ENCODE measurements at places on chromosomes 16 and 17.

- DNase-seq, result no peak
These were observed 172.8 kb upstream of the PSMD7 start for GRCh38 chr16:74123826-74124225.

DNA sequence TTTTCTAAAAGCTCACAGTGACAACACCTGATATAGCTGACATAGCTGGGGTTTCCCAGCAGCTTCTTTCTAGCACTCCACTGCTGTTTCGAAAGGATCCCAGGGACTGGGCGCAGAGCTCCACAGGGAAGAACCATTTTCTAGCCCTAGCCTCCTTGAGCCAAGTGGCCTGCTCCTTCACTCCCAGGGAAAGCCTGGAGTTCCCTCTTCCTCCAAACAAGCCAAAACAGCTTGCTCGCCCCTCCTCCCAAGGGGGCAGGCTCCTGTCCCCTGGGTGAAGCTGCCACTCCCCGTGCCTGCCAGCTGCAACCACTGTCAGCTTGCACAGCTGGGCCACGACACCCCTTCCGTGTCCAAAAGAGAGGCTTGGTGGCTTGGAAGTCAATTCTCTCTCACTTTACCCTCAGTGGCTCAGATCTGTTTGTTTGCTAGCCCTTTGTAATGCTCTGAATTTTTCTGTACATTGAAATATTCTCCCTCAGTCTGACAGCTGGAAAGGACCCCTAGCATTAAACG, 59.8 kb downstream of the CYTH1 start:
- DNase-seq, result peak; percentile 29

GRCh38 chr17:62664336-62665120, 37.1 kb downstream of the MRC2 start:
- no peak for DNase-seq

- no peak for DNase-seq
These were observed 22.3 kb downstream of the CDR2 start for GRCh38 chr16:22352140-22352539.

GRCh38 chr17:39225959-39226683, 376 bp upstream of the STAC2 start:
- DNase-seq, result peak; percentile 99

DNA sequence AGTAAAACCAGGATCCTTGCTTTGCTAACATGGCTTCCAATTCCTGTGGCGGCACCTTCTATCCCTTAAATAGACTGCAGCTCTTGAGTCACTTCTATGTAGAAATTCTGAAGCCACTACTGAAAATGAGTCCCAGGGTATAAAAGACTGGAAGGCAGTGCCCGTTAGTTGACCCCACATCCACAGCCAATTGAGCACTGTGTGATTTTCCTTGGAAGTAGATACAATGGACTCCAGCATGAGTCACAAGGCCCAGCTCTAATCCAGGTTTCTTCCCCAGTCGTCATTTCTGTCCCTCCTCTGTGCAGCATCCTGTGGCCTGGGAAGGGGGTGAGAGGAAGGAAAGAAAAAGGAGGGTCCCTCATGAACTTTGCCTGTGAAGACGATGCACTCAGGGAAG, 69.5 kb downstream of the HLF start:
- no peak for DNase-seq

DNA sequence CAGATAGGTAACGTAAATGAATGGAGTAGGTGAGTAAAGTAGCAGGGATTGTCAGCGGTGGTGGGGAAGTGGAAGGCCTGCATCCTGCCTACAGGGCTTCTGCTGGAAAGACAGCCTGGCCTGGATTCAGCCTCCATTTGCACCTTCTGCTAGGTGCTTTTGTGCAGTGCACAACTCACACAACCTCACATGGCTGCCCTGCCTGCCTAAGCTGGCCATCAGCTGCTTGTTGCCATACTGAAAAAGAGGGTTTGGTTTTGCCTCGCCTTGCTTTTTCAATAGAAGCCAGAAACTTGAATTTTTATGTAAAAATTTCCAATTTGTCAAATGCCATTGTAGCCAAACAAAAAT, 36.3 kb downstream of the SOST start:
- DNase-seq, result no peak

DNA sequence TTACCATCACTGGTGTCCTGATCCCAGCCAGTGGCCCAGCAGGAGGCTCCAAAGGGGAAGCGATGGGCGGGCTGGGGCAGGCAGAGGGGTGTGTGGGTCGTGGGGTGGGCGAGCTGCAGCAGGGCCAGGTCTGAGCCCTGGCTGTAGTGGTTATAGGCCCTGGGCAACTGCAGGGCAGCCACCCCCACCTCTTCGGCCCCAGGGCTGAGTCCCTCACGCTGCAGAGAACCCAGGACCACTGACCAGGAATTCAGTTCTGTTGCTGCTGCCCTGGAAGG, 2.2 kb downstream of the PRSS53 start:
- no peak for DNase-seq

- DNase-seq, result no peak
These were observed 3.2 kb downstream of the ACSF3 start for GRCh38 chr16:89096768-89097391.

DNA sequence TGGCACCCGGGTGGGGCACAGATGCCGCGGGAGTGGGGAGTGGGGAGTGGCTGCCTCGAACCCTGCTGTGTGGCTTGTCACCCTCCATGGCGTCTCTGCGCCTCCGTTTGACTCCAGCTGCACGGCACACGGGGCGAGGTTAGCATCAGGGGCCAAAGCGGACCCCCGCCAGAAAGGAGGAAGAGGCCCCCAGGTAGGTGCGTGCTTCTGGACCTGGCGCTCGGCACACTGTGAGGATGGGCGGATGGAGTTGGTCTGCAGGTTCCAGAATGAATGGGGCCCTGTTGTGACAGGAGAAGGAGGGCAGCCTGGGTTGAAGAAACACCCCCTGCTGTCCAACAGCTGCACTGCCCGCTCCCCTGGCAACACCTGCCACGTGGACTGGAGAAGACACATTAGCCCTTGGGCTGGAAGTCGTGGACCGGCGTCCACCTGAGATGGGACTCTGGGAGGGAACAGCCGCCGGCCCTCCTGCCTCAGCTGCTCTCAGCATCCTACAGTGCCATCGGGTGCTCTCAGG, 9.4 kb upstream of the FASN start:
- no peak for DNase-seq

- DNase-seq, result no peak
These were observed 12.7 kb upstream of the FOXN1 start for GRCh38 chr17:28493460-28493859.

GRCh38 chr16:89493776-89494175, 3.4 kb upstream of the ANKRD11 start:
- no peak for DNase-seq

DNA sequence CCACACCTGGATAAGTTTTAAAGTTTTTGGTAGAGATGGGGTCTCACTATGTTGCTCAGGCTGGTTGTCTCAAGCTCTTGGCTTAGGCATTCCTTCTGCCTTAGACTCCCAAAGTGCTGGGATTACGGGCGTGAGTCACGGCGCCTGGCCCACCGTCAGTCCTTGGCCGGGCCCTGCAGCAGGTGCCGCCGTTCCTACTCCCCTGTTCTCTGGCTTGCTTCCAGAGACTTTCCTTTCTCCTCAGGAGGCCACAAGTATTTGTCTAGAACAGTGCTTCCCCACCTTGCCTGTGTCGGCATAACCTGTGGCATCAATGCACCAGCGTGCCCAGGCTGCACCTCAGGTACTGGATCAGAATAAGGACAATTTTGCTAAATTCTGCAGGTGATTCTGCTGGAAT, 3.0 kb upstream of the MGAT5B start:
- DNase-seq, result no peak

DNA sequence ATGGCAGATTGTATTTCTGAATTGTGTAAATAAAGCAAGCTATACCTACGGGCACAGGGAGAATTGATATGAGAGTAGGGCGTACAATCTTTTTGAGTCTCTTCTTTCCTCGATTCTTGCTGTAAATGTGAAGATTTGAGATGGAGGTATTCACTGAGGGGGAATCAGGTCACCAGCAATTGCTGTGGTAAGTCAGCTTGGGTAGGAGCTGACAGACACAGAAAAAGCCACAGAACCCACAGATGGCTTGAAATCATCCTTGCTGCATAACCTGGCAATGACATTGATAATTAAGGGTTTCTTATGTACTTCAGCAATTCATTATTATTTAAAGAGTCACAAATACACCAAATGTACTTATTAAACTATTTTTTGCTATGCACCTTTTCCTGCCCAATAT, 164.2 kb downstream of the CNTNAP4 start:
- DNase-seq, result no peak

- DNase-seq, result no peak
These were observed 12.5 kb downstream of the SLC7A5 start for GRCh38 chr16:87856791-87857228.

Data from iPS-NIHi11 (cell line).